ENCODE measurements at places on chromosomes 13 and 19. TPM values are rescaled to one million over a fixed set of nuclear protein-coding genes. Genes with fewer than 3 reads are reported as not detected.
A peak's percentile ranks its signal among the peaks of the same experiment; 100 is the strongest.

DNA sequence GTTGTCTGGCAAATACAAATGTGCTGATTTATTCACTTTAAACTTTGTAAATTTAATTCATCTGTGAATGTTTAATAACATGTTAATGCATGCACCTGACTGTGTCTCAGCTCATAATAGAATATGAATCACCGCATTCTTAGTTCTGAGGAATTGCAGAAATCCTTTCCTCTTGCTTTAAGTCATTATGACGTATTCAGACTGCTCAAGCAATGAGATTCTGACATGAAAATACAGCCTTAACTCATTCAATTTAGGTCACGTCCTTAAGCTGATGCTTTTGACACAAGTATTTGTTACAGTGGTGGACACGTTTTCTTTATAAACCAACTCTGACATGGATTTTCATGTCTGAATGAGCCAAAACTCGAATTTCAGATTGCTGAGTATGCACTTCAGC, 541.0 kb upstream of the KLF12 start:
- peak; percentile 89 for DNase-seq

DNA sequence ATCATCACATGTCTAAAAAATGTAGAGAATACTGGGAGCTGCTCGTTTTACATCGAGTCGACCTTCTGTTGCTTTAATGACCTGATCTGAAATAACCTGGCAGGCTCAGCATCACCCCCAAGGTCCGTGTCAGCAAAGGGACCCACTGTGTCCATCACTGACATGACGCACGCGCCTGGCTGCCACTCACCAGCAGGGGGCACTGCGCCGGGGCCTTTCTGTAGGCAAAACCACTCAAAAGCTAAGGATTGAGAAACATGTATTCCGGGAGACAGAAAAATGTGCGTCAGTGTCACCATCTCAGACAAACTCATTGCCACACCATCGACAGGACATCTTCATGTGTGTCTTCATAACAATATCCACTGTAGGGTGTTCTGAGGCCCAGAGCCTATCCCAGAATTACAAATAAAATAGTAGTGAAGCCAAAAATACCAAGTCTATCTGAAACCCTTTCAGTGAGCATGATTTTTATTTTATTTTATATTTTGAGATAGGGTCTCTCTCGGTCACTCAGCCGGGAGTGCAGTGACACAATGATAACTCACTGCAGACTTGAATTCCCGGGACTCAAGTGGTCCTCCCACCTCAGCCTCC, 130.3 kb upstream of the LSM14A start:
- DNase-seq, result no peak

- DNase-seq, result no peak
Measured at GRCh38 chr13:35957241-35957731, 173.9 kb downstream of the DCLK1 start.

- no peak for DNase-seq
Measured at GRCh38 chr13:23140492-23140891, 40.3 kb upstream of the SGCG start.

DNA sequence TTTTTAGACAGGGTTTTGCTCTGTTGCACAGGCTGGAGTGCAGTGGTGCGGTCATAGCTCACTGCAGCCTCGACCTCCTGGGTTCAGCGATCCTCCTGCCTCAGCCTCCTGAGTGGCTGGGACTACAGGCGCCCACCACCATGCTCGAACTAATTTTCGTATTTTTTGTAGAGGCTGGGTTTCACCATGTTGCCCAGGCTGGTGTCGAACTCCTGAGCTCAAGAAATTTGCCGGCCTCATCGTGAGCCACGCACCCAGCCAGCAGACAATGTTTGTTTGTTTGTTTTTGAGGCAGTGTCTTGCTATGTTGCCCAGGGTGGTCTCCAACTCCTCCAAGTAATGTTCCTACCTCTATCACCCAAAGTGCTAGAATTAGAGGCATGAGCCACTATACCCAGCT, 879 bp upstream of the COX7A1 start:
- no peak for DNase-seq

DNA sequence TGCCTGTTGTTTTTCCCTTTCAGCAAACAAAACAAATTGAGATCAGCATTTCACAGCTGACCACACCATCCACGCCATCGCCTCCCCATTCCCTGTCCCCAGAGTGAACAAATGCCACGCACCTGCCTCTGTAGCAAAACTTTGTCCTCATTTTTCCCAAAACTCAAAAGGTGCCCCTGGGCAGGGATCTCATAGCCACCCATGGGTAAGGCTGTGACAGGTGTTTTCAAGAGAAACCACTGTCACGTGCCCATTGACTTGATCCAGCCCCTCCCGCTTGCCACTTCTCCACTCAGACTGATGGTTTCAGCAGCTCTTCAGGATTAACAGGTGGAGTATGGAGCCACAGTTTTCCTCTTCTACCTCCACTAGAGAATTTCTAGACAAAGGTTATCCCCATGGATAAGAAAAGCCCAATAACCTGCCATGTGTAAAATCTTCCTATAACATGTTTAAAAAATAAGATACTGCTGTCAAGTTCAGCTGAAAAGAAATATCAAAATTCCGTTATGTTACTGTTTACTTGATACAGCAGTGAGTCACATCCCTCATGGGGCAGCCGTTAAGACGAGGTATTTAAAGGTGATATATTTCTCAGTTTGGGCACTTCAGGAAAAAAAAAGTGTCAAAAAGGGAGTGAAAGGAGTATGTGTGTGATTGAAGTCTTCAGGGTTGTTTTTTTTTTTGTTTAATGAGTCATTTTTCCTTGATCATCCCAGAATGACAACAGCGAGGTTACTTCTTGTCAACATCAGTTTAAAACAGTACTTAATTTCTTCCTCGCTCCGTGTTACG, 63.5 kb upstream of the GPR183 start:
- no peak for DNase-seq

The STX10 gene
- total RNA-seq, result 66.7 TPM

GRCh38 chr13:24252136-24252535, 57.2 kb upstream of the C1QTNF9 start:
- DNase-seq, result no peak

GRCh38 chr13:36818804-36819738, at the start of gene RFXAP:
RFXAP (plus strand) TSS chr13:36819222; CDS start chr13:36819358, 136 bp downstream.
- peak; percentile 30 for DNase-seq

DNA sequence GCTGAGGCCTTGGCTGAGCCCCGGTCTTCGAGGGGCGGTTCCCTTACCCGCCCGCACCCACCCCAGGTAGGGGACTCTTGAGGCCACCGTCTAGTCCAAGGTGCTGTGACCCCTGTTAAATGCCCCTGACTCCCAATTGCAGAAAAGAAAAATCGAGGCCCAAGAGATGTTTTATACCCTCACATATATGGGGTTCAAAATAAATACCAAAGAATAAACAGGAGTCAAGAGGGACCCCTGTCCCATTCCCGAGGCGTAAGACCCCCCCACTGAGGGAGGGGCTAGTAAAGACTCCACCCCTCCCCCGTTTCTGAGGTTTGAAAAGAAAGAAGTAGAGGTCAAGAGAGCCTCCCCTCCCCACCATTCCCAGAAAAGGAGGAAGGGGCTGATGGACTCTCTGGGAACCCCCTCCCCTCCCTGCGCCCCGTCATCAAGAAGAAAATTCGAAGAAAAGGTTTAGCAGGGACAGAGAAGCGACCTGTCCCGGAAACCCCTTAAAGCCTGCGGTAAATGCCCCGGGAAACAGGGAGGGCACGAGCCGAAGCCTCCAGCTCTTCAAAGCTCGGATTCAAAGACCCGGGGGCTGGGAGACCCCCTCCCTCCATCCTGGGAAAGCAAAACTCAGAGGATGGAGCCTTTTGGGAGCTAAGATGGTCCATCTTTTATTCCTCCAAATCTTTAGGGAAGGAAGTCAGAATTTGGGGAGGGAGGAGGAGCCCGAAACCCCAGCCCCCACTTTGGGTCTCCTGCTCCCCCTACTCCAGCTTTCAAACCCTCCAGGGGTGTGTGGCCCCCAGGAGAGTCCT, 755 bp upstream of the RAB3A start:
- DNase-seq, result no peak

DNA sequence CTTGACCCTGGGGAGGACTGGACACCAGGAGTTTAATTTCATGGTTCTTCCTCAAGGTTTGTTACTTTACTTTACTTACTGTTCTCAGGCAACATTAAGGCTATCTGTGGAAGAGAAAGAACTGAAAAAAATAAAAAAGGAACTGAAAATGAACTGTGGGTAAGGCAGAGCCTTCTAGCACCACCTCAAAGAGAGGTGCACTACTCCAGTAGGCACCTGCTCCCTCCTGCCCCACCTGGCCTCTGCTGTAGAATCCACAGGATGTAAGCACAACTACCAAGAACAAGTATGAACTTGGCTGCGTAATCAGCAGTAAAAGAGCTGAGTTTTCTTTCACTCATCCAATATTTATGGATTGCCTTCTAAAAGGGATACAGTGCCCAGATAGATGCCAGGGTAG, 12.2 kb downstream of the ZNF112 start:
- peak; percentile 2 for DNase-seq

GRCh38 chr19:10478903-10479384, 24.2 kb downstream of the KEAP1 start:
- DNase-seq, result no peak

DNA sequence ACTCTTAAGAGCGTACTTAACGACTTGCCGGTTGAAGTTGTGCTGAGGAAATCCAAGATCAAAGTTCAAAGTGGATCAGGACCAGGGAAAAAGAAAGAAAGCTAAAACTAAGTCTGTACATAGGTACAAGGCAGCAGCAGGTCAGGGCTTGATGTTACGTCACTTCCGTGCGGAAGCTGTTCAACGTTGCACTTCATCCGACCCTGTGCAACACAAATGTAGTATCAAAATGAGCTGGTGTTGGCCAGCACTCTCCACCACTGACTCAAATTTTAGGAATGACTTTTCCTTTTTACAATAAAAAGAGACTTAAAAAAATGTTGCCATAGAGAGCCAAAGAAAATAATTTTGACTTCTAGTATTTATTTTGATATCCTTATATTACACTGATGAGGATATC, 1315.4 kb downstream of the EFNB2 start:
- DNase-seq, result peak; percentile 7

- peak; percentile 56 for DNase-seq
Measured at GRCh38 chr13:45564133-45564776, 51.3 kb downstream of the ERICH6B start.

The CALR3 gene
- not detected for total RNA-seq

GRCh38 chr13:30872685-30873461, 33.2 kb upstream of the MEDAG start:
- no peak for DNase-seq

DNA sequence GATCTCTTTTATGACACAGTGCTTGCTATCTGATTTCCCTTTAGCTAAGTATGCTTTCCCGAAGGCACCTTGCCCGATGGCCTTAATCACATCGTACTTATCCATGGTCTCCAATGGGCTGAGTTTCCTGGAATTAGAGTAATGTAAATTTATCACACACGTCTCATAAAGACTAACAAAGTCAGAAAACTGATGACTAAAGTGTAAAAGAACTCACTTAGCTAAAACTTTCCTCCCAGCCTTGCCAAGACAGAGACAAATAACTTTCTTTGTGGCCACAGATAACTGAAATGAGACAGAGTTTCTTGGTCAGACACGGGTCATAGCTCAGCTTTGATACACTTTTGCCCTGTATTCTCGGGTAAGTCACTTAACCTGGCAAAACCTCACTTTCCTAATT, 1.5 kb downstream of the NEK5 start:
- DNase-seq, result no peak

The B3GNT3 gene
- 11.5 TPM for total RNA-seq

The ZIC5 gene
- not detected for total RNA-seq

GRCh38 chr19:2139385-2140137, 11.8 kb downstream of the AP3D1 start:
- no peak for DNase-seq

DNA sequence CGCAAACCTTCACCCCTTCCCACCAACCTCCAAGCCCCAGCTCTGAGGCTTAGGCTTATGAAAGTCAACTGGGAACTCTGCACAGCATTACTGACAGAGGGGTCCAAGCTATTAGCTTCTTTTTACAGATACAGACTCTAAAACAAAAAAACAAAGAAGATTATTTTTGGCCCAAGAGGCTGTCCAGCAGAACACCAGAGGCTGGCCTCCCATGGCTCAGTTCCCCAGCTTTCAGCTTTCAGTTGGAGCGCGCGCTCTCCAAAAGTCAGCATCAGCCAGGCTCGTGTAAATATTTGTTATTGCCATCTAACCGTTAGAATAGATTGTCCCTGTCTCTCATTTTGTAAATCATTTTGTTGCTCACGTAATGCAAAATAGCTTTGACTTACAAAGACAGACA, 58.4 kb downstream of the ZIC5 start:
- DNase-seq, result no peak
